ENCODE measurements at places on chromosomes 13 and 19. TPM values are rescaled to one million over a fixed set of nuclear protein-coding genes. Genes with fewer than 3 reads are reported as not detected.
A peak's percentile ranks its signal among the peaks of the same experiment; 100 is the strongest.

DNA sequence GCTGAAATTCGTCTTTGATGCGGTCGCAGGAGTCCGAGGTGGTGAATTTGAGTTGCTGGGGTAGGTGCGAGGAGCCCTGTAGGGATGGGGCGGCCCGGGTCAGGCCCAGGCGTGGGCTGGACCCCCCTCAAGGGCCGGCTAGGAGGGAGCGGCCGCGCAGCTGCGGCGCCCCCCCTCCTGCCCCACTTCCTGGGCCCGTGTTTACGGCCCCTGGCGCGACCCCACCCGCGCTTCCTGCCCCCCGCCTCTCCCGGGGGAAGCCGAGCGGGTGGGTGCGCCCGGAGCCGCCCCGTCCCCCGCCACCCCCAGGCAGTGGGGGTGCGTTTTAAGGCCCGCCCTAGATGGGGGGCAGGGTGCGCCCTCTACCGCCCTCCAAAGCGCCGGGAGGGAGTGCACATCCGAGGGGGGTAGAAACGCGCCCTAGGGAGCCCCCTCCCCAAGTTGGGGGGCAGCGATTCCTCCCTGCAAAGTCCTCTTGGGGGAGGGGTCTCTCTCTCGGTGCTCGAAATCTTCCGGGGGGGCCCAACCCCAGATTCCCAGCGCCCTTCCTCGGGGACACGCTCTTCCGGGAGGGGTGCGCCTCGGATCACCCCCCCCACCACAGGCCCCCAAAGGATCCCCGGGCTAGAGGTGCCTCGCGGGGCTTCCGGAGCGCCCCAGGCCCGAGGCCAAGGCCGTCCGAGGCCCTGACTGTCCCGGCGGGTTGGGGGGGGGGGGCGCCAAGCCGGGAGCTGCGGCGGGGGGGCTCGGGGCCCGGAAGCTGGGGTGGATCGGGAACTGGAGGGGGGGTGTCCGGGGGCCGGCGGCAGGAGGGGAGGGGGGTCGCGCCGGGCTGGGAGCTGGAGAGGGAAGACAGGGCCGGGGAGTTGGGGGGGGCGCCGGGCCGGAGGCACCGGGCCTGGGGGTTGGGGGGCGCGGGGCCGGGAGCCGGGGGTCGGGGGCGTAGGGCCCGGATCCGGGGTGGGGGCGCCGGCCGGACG is 823 bp downstream of the TLE5 start:
- DNase-seq, result peak; percentile 91

Gene IGFL3
- not detected for total RNA-seq

DNA sequence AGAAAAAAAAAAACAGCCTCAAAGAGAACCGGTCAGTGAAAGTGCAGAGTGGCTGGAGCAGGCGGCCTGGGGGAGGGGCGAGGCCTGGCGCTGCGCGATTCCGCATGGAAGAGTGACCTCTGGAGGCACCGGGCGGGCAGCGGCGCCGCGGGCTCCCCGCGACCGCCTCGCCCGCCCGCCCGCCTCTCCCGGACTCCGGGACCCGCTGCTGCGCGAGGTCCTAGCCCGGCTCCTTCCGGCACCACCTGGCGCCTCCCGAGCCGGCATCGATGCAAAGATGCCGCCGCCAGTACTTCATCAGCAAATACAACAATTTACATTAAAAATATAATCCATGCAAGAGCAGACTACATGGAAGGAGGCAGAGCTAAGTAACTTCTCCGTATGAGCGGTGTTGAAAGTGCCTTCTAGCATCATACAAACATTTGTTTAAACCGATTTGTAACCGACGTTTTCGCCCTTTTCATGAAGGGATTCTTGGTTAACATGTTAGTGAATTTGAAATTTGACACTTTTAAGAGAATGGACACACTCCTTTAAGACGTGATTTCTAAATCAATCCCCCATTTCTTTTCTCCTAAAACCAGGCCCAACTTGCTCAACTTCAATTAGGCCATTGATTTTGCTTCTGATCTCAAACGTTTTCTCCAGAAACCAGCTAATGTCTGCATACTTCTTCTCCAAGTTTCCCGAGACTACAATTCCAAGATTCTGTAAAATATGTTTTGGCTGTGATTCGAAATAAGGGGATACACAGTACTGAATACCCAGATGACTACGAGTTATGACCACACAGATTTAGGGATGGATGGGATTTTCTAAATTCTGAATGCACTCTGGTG is 2.1 kb downstream of the EFNB2 start:
- peak; percentile 86 for DNase-seq

DNA sequence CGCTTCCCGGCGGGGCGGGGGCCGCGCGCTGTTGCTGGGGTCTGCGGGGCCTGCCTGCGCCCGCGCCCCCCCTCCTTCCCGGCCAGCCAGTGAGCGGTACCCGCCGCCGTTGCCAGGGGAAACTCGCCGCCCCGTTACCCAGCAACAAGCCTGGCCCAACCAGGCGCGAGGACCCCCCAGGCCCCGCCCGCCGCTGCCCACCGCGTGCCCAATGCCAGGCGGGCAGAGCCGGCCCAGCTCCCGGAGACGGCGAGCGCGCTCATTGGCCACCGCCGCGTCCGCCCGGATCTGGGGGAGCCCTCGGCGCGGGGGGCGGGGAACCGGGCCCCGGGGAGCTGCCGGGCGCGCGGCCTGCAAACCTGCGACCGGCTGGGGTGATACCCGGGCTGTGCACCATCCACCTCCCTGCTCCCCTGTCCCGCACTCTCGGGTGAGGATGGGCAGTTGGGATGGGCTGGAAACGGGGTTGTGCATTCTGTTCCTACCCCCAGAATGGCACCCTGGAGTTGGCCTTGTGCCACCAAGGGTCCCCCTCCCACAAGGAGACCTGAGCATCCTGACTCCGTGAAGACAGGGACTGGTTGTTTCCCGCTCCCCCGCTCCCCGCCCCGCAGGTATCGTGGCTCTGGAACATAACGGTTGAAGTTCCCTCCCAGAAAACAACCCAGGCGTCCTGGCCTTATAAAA is 8.8 kb upstream of the BBC3 start:
- DNase-seq, result peak; percentile 92

Gene ZNF580
- total RNA-seq, result 14.3 TPM

All from stomach (tissue), 19 donors.